ENCODE measurements at places on chromosomes 1 and 21.

- no peak for DNase-seq
Measured at GRCh38 chr1:114094675-114095074, 59.0 kb downstream of the SYT6 start.

- DNase-seq, result no peak
Measured at GRCh38 chr1:183877053-183877720, 72.3 kb downstream of the RGL1 start.

- no peak for DNase-seq
Measured at GRCh38 chr1:225182716-225183115, 245.1 kb downstream of the LBR start.

DNA sequence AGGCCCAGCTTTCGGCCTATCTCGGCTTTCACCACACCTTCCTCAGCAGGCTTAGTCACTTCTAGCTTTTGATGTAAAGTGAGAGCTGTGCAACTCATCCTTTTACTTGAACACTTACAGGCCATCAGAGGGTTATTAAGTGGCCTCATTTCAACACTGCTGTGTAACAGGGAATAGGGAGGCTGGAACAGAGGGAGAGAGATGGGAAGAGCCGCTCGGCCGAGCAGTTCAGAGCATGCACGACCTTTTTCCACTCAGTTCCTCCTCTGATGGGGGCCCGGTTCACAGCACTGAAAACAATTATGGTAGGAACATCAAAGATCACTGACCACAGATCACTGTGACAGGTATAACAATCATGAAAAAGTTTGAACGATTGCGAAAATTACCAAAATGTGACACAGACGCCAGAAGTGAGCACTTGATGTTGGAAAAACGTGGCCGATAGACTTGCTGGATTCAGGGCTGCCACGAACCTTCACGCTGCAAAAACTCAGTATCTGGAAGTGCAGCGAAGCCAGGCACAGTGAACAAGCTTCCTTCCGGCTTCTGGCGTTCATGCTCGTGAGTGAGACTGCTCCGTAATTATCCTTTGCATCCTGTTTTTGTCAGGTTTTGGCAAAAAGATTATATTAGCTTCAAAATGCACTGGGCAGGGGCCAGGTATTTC lies 28.6 kb downstream of the AGPAT3 start:
- DNase-seq, result no peak
